ENCODE measurements at places on chromosomes 12 and 14. TPM values are rescaled to one million over a fixed set of nuclear protein-coding genes. Genes with fewer than 3 reads are reported as not detected.
A peak's percentile ranks its signal among the peaks of the same experiment; 100 is the strongest.

- no peak for DNase-seq
- no peaks in the 10 kb centered on the region for H3K4me1 ChIP-seq
- H3K27me3 ChIP-seq: no peaks in the 10 kb centered on the region
- no peak overlapping the region for H3K27ac ChIP-seq
- H3K36me3 ChIP-seq: no peaks in the 10 kb centered on the region
Measured at GRCh38 chr14:77812028-77812427, 12.1 kb downstream of the ADCK1 start.

- H3K27ac ChIP-seq: peak overlapping the region; percentile 98
- peaks cover 14% of the 10 kb centered on the region for H3K4me1 ChIP-seq
- H3K36me3 ChIP-seq: peaks cover 17% of the 10 kb centered on the region
- H3K27me3 ChIP-seq: no peaks in the 10 kb centered on the region
Measured at GRCh38 chr12:25960143-25960542, 1.7 kb downstream of the RASSF8 start.

DNA sequence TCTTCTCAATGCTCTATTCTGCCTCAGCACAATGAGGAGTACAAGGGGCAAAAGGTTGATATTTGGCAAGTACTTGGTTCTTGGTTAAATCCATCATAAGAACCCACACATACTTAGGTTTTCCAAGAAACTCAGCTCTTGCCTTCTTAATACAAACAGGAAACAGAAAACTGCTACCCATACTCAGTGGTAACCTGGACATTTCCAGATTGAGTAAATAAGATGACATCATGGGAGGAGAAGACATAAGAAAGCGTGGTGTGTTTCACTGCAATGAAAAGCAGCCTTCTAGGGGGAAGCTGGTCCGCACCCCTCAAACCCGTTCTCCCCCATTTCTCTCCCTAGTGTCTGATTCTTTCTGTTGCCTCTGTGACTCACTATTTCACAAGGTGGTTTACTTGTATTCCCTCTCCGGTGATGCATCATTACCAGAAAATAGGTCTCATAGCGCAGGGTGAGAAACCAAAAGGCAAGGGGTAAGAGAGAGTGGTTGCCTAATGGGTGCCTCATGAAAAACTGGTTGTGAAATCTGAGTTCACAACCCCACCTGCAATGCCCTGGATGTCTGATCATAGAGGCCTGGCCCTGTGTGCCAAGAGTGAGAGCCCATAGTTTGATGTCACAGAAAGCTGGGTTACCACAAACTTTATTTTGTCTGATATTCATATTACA, 326.5 kb upstream of the TBX3 start:
- H3K27me3 ChIP-seq: peaks cover 2% of the 10 kb centered on the region
- DNase-seq: no peak
- H3K27ac ChIP-seq: no peak overlapping the region
- H3K4me3 ChIP-seq: no peak overlapping the region

Gene MMP14
- 580 TPM for total RNA-seq

GRCh38 chr14:23375527-23376251, 1.2 kb upstream of the CMTM5 start:
- H3K4me1 ChIP-seq: no peaks in the 10 kb centered on the region
- H3K4me3 ChIP-seq: no peak overlapping the region
- H3K36me3 ChIP-seq: no peaks in the 10 kb centered on the region

DNA sequence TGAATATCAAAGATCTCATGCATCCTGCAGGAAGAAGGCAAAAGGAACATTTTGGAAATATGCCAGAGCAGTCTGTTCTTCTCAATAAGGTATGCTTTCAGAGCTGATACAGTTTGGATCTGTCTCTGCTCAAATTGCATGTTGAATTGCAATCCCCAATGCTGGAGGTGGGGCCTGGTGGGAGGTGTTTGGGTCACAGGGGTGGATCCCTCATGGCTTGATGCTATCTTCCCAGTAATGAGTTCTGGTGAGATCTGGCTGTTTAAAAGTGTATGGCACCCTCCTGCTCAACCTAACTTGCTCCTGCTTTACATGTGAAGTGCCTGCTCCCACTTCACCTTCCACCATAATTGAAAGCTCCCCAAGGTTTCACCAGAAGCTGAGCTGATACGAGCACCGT, 76.6 kb downstream of the RIN3 start:
- H3K27ac ChIP-seq: no peak overlapping the region
- no peak overlapping the region for H3K4me3 ChIP-seq
- DNase-seq: no peak

GRCh38 chr12:103505371-103506236, 9.8 kb upstream of the C12orf42 start:
- DNase-seq: no peak
- no peak overlapping the region for H3K27ac ChIP-seq
- H3K36me3 ChIP-seq: no peaks in the 10 kb centered on the region

DNA sequence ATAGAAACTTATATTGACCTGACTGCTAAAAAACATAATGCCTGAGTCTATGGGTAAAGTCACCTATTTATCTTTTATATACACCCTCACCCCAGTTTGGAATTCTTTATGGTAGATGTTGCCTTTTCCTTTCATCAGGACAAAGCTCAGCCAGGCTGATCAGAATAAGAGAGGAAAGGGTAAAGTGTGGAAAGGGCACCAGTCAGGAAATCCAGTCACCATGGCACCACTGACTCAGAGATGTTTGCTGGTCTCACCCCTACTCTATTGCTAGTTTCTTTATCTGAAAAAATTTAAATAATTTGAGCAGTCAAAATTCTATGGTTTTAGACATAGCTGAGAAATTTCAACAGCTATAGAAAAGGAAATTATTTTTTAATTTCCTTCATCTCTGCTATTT, 49.2 kb upstream of the SSTR1 start:
- H3K4me3 ChIP-seq: no peak overlapping the region
- DNase-seq: no peak
- H3K4me1 ChIP-seq: no peaks in the 10 kb centered on the region
- H3K27me3 ChIP-seq: no peaks in the 10 kb centered on the region
- H3K36me3 ChIP-seq: no peaks in the 10 kb centered on the region
- no peak overlapping the region for H3K27ac ChIP-seq

- H3K36me3 ChIP-seq: peaks cover 29% of the 10 kb centered on the region
- no peak overlapping the region for H3K27ac ChIP-seq
- no peaks in the 10 kb centered on the region for H3K27me3 ChIP-seq
- no peaks in the 10 kb centered on the region for H3K4me1 ChIP-seq
Measured at GRCh38 chr12:64147011-64147631, 75.0 kb downstream of the KICS2 start.

DNA sequence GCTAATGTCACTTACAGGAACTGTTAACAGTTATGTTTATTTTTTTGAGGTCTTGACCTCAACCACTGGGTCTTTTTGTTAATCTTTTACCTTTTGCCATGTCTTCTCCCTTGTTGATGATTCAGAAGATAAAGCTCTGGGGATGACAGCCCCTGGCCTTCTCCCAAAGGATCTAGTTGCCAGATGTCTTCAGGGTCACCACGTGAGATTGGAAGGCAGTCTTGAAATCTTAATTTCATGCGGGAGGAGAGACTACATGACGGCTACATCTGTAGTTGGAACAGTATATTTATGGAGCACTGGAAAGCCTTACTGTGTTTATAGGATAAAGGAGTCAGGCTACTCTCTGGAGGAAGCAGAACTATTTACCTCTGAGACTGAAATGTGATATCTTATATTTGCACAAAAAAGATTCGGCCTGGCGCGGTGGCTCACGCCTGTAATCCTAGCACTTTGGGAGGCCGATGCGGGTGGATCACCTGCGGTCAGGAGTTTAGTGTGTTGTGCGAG, 5.6 kb downstream of the MLEC start:
- H3K36me3 ChIP-seq: peaks cover 39% of the 10 kb centered on the region
- no peak for DNase-seq
- peaks cover 21% of the 10 kb centered on the region for H3K4me1 ChIP-seq

- no peak overlapping the region for H3K27ac ChIP-seq
- H3K27me3 ChIP-seq: peaks cover 3% of the 10 kb centered on the region
- H3K4me1 ChIP-seq: no peaks in the 10 kb centered on the region
- no peak overlapping the region for H3K4me3 ChIP-seq
Measured at GRCh38 chr14:63301891-63302534, 16.7 kb downstream of the GPHB5 start.

DNA sequence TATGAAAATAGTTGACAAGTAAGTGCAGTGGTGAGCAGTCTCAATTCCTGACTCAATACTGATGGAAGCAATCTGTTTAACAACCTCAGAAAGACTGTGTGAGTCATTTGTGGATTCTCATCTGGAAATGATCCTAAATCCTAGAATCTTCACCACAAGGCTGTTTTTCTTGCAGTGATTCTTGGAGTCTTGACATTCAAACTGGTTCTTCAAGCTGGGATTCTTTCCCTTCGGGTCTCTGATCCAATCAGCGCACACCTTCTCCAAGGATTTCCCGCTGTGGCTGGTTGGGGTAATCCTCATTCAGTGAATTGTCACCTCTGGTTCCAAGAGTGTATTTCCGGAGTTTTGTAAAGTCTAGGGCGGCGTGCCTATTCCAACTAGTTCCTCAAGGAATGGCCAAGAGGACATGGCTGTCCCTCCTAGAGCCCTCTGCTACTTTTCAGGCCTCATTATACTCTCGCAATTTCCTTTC, 37.7 kb upstream of the FOXJ2 start:
- no peaks in the 10 kb centered on the region for H3K27me3 ChIP-seq
- peaks cover 20% of the 10 kb centered on the region for H3K4me1 ChIP-seq
- H3K4me3 ChIP-seq: peak overlapping the region; percentile 48
- DNase-seq: peak; percentile 87
- H3K36me3 ChIP-seq: no peaks in the 10 kb centered on the region

Gene RNF212B
- total RNA-seq: not detected

GRCh38 chr14:105043641-105044040, 21.6 kb downstream of the GPR132 start:
- no peaks in the 10 kb centered on the region for H3K4me1 ChIP-seq
- DNase-seq: no peak
- no peak overlapping the region for H3K27ac ChIP-seq
- H3K36me3 ChIP-seq: no peaks in the 10 kb centered on the region
- no peaks in the 10 kb centered on the region for H3K27me3 ChIP-seq

DNA sequence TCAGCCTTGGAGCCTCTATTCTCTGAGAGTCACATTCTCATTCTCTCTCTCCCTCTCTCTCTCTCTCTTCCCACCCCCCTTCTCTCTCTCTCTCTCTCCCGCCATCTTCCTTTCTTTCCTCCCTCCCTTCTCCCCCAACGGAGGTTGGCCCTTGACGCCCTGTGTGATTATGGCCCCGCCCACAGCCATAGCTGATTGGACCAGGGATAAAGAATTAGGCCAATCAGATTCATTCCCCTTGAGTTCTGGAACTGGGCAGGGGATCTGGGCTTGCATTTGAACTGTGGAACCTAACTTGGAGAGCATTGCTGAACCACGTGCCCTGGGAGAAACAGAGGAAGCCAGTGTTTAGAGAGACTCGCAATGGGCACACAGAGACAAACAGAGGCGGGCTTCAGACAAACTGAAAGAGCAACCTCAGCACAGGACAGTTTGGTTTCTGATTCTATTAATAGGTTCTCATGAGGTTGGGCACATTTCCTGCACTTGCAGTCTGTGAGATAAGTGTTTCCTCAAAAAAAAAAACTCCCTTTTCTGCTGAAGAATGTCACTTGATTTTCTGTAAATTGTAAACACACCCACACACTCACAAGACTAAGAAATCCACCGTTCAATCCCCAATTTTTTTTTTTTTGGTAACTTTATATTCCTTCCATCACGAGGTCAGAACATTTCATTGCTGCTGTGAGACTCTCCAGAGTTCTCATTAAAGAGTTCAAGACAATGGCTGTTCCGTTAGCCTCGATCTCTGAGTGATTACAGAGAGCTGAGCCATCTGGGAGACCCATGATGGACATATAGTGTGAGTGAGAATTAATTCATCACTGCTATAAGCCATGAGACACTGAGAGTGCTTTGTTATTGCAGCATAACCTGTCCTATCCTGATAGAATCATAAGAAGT, 3.5 kb upstream of the P2RX7 start:
- H3K36me3 ChIP-seq: no peaks in the 10 kb centered on the region
- peaks cover 21% of the 10 kb centered on the region for H3K4me1 ChIP-seq
- peak; percentile 76 for DNase-seq
- H3K27ac ChIP-seq: no peak overlapping the region
- H3K4me3 ChIP-seq: peak overlapping the region; percentile 62

DNA sequence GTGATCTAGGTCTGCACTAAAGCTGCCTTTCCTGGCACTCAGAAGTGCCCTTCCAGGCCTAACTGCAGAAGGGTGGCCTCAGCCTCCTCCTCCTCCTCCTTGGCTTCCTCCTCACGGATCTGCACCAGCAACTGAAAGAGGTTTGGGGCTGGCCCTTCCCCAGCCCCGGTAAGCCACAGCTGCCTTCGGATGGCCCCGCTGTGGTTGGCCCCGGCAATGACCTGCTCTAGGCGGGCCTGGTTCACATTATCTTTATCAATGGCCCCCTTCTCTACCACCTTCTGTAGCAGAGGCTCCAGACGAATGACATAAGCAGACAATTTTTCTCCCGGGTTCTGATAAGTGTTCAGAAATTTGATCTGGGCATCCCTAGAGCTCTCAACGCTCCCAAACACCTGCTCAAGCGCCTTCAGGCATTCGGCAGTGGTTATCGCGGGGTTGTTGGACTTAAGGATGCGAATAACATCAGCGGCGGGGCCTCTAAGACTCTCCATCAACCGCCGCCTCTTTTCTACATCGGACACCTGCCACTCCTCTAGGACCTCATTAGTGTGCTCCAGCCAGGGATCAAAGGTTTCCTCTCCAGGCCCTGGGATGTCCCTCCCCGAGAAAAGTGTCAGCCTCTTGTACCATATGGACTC, 1.5 kb downstream of the PNMA1 start:
- no peaks in the 10 kb centered on the region for H3K27me3 ChIP-seq
- H3K4me3 ChIP-seq: peak overlapping the region; percentile 81
- peaks cover 22% of the 10 kb centered on the region for H3K4me1 ChIP-seq

Gene TOGARAM1
- 25.6 TPM for total RNA-seq

Gene CRACR2A
- total RNA-seq: 13.8 TPM

- no peak overlapping the region for H3K4me3 ChIP-seq
- peak; percentile 17 for DNase-seq
- no peaks in the 10 kb centered on the region for H3K4me1 ChIP-seq
- H3K27me3 ChIP-seq: no peaks in the 10 kb centered on the region
- no peaks in the 10 kb centered on the region for H3K36me3 ChIP-seq
- H3K27ac ChIP-seq: no peak overlapping the region
Measured at GRCh38 chr14:22122227-22122818, 448.7 kb upstream of the OR4E1 start.

- peak overlapping the region; percentile 96 for H3K27ac ChIP-seq
- no peaks in the 10 kb centered on the region for H3K27me3 ChIP-seq
- H3K4me1 ChIP-seq: peaks cover 24% of the 10 kb centered on the region
Measured at GRCh38 chr12:8948701-8949341, 624 bp downstream of the M6PR start.

- H3K27me3 ChIP-seq: no peaks in the 10 kb centered on the region
- no peak overlapping the region for H3K4me3 ChIP-seq
- no peak overlapping the region for H3K27ac ChIP-seq
- DNase-seq: no peak
- peaks cover 68% of the 10 kb centered on the region for H3K36me3 ChIP-seq
- peaks cover 8% of the 10 kb centered on the region for H3K4me1 ChIP-seq
Measured at GRCh38 chr12:108519558-108519957, 4.5 kb downstream of the FICD start.

DNA sequence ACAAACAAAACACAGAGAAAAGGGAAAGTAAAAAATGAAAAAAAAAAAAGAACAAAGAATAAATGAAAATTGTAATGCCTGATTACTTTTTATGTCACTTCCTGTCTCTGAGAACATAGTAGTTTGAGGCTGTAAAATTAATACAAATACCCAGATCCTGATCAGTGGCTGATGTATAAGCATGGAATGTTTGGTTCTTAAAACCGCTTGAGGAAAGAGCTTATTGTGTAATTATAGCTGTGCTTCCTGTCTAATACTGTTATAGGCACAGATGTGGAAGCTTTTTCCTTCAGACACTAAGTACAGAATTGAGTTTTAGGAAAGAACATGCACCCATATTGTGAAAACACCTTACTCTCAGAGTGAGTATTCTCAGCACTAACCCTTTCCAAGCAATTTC, 86.9 kb downstream of the AVPR1A start:
- DNase-seq: no peak
- H3K4me3 ChIP-seq: no peak overlapping the region
- H3K36me3 ChIP-seq: no peaks in the 10 kb centered on the region
- peaks cover 4% of the 10 kb centered on the region for H3K4me1 ChIP-seq
- H3K27ac ChIP-seq: no peak overlapping the region

Gene CLEC2D
- total RNA-seq: 9.4 TPM

Data from osteoblast (primary cell).